Stimulated activated CD8-positive, alpha-beta memory T cell treated with anti-CD3 and anti-CD28 coated beads, Interleukin-4, amount 100 ng/mL, for 4 hours (primary cell): ENCODE measurements at places on chromosomes 5 and 9.

DNA sequence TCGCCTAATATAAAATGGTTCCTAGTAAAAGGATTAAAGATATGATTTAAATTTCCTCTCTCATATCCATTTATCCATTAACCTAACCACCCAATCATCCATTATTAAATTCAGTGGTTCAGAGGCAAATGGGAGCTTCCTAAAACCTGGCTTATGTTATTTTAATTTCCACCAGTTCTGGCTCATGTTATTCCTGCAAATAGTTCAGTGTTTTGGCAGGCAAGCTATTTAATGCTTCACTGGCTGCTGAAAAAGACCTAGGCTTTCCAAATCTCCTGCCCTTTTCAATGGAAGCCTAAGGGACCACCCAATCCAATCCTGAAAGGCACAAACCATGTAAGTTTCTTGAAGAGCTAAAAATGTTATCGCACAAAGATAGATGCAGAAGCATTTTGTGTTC lies 52.3 kb downstream of the POC5 start:
- no peak for DNase-seq

GRCh38 chr5:57953792-57954191 lies 471.2 kb upstream of the ACTBL2 start:
- no peak for DNase-seq

- no peak for DNase-seq
Observed at GRCh38 chr5:122404653-122405362, 92.8 kb downstream of the SNCAIP start.

GRCh38 chr5:35182910-35183535 lies 47.3 kb downstream of the PRLR start:
- no peak for DNase-seq

GRCh38 chr5:133109655-133110483 lies 58.1 kb downstream of the HSPA4 start:
- no peak for DNase-seq

GRCh38 chr9:100427366-100428263 lies 672 bp downstream of the MSANTD3 start:
- peak; percentile 40 for DNase-seq

DNA sequence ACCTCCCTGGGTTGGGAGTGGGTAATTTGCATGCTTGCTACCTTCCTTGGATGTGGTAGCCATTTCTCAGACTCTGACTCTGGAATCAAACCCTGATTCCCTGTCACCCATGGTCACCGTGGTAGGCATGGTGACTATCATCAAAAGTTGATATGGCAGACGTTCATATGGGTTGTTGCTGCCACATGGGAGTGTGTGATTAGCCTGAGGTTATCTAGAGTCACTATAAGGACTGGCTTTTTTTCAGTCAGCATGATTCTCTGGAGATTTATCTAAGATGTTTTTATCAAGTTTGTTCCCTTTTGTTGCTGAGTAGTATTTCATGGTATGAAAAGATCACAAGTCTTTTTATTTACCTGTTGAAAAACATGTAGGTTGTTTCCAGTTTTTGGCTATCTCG lies 7.0 kb downstream of the RCL1 start:
- no peak for DNase-seq

- DNase-seq: no peak
Observed at GRCh38 chr5:94693043-94693822, 74.8 kb downstream of the SLF1 start.

DNA sequence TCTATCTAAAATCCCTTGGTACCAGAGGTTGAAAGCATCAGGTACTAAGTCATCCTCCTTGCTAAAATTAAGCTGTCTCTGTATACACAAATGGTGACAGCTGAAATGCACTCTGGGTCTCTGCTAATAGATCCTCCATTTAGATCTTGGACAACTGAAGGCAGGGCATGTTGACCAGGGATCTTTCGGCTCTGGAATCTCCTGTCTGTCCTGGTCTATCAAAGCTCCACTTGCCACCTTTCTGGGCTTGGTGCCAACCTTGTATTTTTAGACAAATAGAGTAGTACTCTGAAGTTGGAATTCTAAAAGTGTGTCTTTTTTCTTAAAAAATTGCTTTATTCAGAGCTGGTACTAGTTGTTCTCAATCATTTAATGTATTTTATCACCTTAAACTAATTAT lies 135.2 kb upstream of the HMHB1 start:
- DNase-seq: no peak

GRCh38 chr5:50873595-50874277 lies 207.3 kb downstream of the PARP8 start:
- DNase-seq: no peak

- DNase-seq: no peak
Observed at GRCh38 chr5:59149271-59149670, 566.4 kb downstream of the RAB3C start.

DNA sequence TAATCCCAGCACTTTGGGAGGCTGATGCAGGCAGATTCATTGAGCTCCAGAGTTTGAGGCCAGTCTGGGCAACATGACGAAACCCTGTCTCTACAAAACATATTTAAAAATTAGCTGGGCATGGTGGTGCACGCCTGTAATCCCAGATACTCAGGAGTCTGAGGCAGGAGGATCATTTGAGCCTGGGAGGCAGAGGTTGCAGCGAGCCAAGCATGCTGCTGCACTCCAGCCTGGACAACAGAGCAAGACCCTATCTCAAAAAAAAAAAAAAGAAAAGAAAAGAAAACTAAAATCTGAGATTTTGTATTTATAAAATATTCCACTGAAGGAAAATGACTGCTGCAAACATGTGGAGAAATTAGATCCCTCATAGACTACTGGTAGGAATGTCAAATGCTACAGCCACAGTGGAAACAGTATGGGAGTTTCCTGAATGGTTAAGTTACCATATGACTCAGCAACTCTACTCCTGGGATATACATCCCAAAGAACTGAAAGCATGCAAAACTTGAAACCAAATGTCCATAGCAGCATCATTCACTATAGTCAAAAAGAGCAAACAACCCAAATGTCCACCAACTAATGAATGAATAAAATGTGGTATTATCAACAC lies 106.1 kb downstream of the UBAP2 start:
- no peak for DNase-seq

DNA sequence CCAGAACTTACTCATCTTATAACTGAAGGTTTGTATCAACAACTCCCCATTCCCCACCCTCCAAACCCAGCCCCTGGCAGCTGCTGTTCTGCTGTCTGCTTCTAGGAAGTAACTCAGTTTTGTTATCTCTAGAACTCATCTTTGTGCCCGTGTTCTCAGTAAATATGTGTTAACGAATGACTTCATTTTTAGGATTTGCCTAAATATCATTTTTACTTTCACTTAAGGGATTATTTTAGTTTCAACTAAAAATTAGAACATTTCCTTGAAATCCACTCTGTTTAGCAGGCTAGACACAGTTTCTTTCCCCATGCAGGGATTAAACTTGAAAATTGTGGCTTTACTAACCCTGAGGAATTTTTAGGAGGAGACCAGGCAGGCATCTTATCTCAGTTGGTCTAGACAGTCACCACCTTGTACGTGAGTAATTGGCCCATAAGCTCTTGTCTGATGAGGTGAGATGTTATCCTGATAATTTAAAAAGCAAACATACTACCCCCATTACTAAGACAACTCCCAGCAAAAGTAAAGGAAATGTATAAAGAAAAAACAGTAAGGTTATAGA lies 68.2 kb upstream of the TNFAIP8 start:
- no peak for DNase-seq

GRCh38 chr5:97838214-97838613 lies 655.2 kb upstream of the RIOK2 start:
- no peak for DNase-seq

DNA sequence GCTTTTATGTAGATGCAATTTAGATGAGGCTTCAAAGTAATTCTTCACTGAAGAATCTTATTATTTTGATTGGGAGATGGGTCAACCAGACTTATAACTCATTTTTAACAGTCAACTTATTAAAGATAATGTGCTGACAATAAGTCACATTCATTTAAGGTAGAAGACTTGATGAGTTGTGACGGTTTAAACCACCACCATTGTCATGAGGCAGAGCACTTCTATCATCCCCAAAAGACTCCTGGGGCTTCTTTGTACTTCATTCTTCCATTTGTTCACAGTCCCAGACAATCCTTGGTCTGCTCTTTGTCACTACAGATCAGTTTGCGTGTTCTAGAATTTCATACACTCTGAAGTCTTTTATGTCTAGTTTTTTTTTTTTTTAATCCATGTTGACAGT lies 346.1 kb downstream of the RASEF start:
- DNase-seq: no peak

- no peak for DNase-seq
Observed at GRCh38 chr9:68947842-68948569, 65.9 kb downstream of the PRKACG start.

GRCh38 chr5:87015901-87016300 lies 251.8 kb upstream of the RASA1 start:
- DNase-seq: no peak

GRCh38 chr5:117859176-117859575 lies 1129.2 kb downstream of the DTWD2 start:
- DNase-seq: no peak

- no peak for DNase-seq
Observed at GRCh38 chr5:38548064-38548759, 8.2 kb downstream of the LIFR start.

GRCh38 chr5:169091396-169091980 lies 209.5 kb downstream of the SLIT3 start:
- no peak for DNase-seq

GRCh38 chr5:164277720-164278119 lies 772.3 kb downstream of the MAT2B start:
- no peak for DNase-seq

- no peak for DNase-seq
Observed at GRCh38 chr9:129697656-129698253, 32.3 kb downstream of the PRRX2 start.

DNA sequence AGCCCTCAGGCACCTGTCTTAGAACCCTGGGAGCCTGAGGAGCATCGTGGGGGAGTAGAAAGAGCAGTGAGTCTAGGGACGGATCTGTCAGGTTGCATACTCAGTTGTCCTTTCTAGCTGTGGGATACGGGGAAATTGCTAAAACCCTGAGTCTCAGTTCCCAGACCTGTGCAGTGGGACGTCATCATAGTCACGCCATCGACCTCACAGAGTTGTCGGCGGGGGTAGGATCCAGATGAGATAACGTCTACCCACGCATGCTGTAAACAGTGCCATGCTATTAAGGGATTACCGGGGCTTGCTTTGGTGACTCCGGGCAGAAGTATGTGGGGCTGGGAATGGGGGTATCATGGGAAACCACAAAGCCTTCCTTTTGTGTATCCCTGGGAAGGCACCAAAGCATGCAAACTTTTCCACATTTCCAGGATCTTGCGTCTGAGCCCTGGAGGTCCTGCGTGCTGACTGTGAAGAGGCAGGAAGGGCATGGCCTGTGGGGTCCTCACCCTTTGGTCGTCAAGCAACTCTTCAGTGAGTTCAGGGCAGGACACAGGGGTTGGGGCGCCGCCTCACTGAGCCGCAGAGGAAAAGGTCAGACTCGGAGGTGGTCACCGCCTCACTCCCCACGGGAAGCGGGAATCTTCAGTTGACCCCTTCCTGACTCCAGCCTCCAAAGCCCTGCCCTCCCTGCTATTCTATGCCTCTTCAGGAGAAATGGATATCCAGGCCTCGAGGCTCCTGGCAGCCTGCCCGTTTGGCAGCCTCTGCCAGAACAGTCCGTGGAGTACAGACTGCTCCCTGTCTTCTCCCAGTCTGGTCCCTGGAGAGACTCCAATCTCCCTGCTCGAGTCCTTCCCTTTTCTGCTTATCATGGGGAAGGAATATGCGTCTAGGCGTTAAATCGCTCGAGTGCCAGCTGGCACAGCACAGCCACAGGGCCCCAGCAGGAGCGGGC lies 186.8 kb upstream of the KLF9 start:
- no peak for DNase-seq

DNA sequence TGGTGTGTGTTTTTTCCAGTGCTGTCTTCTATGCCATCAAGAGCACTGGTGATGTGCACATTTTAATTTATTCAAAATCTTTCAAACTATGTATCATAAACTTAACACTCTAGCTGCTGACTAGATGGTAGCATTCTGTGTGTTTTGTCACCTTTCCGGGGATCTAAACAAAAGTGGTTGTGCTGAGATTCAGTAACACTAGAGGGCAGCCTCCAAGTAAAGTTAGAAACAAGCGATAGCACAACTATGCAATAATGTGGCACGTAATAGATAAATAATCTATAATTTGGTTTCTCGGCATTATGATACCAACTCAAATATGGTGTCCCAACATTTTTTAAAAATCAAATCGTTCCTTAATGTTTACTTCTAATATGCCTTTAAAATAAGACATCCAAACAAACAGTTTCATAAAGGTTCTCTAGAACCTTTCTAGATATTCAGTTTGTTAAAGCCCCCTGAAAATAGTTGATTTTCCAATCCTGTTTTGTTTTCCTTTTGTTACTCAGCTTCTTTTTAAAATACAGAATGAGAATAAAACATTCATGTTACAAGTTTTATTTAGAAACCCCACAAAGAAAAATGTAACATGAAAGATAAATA lies 16.9 kb downstream of the SEMA6A start:
- DNase-seq: no peak

GRCh38 chr5:155628346-155628745 lies 614.8 kb downstream of the KIF4B start:
- no peak for DNase-seq

DNA sequence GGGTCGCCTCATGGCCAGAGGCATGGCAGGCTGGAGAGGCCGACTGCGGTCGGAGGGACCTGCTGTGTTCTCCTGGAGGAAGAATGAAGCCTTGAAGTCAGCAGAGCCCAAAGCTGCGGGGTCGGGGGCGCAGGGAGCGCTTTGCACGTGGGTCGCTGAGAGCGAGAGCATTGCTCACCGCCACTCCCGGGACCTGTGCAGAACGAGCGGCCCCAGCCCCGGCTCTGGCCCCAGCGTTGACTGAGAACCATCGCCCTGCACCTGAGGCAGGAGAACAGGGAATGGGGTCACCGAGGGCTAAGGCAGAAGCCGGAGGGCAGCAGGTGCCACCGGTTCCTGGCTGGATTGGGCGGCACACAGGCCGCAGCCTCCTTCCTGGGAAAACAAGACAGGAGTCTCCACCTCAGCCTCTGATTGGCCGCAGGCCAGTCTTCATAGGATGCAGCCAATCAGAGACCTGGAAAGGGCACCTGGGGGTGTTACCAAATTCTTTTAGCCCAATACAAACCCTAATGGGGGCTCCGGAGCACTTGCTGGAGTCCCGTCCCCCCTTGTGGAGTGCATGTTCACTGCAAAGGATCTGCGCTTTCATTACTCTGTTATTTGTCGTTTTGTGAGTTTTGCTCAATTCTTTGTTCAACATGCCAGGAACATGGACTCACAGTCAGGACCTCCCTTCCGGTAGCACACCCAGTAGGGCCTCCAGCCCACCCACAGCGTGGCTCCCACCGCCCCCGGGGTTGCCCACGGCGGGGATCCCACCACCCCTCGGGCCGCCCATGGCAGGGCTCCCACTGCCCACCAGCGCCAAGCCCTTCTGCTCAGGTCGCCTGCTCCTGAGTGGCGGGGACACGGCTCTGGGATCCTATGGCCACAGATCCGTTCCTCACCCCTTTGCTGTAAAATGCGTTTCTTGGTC lies 24.7 kb upstream of the SLC6A19 start:
- no peak for DNase-seq
